ENCODE measurements at places on chromosomes 1 and 21.

DNA sequence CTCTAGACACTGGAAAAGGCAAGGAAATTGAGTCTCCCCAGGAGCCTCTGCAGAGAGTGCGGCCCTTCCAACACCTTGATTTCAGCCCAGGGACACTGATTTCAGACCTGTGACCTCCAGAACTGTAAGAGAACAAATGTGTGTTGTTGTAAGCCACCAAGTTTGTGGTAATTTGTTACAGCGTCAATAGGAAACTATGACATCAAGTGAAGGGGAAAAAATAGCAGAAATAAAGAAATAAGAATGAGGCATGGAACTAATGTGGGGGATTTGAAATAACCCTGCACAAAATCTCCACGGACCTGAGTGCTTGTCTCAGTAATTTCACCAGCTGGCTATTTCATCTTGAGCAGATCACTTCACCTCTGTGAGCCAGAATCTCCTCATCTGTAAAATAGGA is 227.8 kb upstream of the JUN start:
- no peak for DNase-seq

DNA sequence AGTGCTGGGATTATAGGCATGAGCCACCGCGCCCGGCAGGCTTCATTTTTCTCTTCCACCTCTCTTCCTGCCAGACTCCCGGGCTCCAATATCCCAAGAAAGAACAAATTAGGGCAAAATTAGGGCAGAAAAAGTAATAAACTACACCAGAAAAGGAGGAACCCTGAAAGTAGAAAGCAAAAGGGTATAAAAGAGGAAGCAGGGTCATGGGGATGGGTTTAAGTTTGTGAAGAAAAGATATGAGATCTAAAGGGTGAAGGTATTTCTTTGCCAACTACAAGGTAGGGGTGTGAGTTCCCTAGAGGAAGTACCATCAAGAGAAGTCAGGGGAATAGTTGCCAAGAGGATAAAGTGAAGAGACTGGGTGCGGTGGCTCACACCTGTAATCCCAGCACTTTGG is 9.9 kb downstream of the PTPN22 start:
- DNase-seq = no peak

DNA sequence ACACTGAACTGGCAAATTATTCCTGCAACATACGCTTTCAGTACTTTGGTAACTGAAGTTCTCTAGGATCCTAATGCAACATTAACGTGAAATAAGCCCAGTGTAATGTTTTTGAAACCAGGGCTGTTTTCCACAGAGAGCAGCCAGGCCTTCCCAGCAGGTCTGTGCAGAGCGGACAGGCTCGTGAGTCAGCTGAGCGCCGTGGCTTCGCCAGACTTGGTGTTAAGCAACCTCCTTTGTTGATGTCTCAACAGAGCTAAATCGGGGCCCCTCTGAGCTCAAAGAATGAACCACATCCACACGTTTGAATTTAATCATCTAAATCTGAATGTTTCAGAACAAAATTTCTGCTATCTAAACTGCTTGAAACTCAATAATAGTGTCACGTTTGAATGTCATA is 181.8 kb upstream of the FMN2 start:
- no peak for DNase-seq

DNA sequence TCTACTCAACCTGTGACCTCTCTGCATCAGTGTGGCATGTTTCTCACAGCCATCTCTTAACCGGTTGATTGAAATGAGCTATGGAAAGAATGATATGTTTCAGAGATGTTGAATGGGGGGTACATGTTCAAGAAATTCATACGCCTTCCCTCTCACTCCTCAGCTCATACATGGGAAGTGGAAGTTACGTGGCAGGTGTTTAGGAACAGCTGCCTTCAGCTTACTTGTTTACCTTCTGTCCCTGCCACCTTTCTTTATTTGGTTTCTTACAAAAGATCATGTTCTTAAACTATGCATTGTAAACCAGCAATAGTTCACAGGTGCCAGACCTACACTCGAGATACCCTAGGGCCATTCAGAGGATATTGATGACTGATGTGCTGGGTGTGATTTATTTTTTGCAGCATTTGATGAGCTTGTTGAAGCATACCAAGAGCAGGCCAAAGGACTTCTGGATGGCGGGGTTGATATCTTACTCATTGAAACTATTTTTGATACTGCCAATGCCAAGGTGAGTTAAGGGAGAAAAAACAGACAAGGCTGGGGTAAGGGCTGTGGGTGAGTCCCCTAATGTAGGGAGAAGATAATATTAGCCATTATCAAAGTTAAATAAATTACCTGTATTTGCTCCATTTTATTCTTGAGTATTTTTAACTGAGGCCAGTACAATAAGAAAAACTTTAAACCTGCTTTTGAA is 17.4 kb downstream of the MTR start:
- no peak for DNase-seq

GRCh38 chr1:96674915-96675314 is 46.7 kb upstream of the PTBP2 start:
- no peak for DNase-seq

DNA sequence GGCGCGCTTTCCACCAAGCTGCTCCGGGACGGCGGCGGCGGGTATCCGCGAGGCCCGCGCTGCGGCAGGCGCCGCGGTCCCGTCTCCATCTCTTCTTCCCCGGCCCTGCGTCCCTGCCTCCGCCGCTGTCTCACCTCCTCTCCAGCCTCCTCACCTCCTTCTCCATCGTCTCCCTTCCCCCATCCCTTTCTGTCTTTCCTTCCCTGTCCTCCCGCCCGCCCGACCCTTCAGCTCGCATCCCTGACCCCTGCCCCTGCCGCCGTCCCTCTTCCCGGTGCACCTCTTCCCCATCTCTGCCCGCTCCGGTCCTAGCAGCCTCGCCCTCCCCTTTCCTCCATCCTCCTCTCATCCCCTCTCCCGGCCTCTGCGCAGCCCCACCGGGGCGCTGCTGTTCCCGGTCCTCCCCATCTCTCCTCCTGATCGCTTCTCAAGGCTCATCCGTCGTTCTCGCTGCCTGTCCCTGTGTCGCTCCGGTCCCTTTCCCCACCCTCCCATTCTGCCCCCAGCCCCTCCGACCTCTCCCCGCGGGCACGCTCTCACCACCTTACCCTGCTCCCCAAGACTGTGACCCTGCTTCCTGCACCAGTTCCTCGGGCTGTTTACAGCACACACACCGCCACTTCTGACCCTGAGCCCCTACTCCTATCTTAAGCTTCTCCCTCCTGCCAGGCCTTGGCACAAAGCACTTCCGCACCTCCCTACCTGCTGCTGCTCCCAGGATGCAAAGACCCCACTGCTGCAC is 760 bp upstream of the NPHP4 start:
- no peak for DNase-seq

DNA sequence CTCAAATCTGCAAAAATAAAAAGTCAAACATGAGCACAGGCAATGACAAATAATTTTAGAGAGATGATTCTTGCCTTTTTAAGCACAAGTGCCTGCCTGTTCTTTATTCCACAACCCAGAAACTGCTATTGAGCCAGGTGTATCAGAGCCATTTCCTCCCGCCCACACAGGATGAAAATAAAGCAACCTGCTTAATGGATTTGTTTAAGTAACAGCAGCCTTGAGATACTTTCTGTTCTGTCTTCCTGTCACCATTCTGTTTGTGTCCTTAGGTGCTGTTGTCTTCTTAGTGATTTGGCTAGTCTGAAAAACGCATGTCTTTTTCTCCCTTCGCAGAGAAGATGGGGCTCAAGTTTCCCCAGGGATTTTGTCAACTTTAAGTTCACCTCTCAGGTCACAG is 11.4 kb downstream of the RPE65 start:
- no peak for DNase-seq

DNA sequence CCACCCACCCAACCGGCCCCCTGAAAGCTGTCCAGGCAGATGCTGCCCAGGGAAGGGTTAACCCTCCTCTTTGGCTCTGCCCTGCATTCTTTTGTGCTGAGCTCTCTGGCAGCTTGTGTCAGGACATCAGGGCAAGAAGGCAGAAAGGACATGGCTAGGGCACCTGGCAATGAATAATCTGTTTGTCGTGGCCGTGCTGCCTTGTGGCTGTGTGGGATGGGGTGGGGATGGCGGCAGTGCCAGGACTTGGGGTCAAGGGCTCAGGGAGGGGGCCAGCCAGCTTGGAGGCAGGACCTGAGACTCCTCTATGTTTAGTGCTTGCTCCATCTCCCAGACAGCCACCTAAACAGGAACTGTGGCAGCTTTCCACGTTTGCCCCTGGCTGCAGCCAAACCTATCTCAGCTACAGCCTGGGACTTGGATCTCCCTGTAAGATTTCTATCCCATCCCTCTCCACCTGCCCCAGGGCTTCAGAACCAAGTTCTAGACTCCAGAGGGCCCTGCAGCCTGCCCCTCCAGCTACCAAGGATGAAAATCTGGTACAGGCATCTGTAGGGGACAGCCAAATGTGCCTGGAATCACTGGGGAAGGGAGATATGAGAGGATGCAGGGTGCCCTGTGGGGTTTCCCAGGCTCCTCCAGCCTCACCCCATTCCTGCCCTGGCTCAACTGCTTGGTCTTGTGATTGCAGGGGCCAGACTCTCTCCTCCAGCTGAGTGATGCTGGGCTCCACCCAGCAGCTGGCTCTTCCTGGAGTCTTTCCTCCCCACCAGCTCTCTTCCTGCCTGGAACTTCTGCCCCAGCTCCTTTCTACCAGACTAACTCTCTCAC is 9.6 kb upstream of the GPR37L1 start:
- no peak for DNase-seq

GRCh38 chr1:99149952-99150351 is 114.3 kb upstream of the PLPPR4 start:
- DNase-seq = no peak

DNA sequence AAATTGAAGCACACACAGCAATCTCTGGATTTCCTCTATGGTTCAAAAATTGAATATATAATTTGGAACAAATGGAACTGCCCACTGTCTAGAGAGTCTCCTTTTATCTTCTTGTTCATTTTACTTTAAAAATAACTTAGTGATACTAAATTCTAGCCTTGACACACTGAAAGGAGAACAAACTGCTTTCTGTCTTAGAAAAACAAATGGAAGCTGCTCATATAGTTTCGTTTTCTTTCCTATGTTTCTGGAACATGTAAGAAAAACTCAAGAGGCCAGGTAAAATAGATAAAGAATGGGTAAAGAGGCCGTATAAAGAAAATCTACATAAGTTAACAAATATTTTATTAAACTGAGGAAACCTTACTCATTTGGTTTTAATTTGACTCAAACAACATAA is 332.7 kb downstream of the NEGR1 start:
- DNase-seq = no peak

- DNase-seq = no peak
Observed at GRCh38 chr1:42983693-42984092, 25.0 kb upstream of the SLC2A1 start.

DNA sequence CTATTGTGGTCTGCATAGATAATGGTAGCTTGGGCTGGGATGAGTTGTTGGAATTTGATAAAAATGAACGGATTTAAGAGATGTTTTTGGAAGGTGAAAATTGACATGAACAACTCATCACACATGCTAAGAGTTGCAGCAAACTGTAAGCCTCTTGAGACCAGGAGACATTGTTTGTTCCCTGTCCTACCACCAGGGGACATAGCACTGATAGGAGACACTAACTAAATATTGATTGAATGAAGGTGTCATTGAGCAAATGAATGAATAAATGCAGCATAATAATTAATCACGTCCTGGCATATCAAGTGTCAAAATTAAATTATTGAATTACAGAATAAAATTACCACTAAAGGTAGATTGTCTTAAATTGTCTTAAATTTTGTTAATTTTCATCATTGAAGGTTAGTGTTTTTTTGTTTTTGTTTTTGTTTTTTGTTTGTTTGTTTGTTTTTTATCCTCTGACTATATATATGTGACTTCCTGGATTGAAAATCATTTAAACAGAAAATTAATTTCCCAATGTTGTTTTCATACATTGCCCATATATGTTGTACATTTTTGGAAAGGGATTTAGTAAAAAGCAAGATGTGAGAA is 285.3 kb upstream of the C1orf105 start:
- peak; percentile 45 for DNase-seq

DNA sequence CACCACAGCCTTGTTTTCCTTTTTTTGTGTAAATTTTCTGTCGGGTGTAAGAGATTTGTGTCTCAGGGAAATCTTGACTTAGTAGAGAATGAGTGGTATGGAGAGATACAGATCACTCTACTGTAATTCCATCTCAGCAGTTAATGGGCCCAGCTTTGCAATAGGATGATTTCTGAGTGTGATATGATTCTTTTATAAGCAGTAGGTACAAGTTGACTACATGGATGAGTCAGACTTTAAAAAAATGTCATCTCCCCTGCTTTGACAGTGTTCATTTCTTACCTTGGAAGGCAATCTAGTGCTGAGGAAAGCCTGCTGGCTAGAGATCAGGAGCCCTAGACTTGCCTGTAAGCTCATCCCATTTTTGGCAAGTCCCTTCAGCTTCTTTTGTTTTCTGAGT is 261.9 kb downstream of the RYR2 start:
- DNase-seq = no peak

DNA sequence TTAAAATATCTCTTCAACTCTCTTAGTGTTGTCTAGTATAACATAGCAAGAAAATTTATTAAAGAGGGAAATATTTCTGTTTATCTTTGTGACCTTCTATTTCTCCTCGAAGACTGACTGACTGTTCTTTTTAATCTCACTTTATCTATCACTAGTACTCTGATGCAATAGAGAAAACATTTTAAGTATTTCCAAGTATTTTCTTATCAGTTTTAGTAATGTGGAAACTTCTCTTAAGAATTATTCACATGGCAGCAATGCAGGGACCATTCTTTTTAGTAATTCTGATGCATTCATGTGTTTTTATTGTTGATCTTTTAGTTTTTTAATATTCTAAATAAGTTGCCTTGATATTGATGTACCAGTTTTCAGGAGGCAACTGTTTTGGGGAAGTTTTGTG is 115.7 kb downstream of the NEK7 start:
- no peak for DNase-seq

- no peak for DNase-seq
Observed at GRCh38 chr1:224884361-224884801, 45.1 kb upstream of the DNAH14 start.

DNA sequence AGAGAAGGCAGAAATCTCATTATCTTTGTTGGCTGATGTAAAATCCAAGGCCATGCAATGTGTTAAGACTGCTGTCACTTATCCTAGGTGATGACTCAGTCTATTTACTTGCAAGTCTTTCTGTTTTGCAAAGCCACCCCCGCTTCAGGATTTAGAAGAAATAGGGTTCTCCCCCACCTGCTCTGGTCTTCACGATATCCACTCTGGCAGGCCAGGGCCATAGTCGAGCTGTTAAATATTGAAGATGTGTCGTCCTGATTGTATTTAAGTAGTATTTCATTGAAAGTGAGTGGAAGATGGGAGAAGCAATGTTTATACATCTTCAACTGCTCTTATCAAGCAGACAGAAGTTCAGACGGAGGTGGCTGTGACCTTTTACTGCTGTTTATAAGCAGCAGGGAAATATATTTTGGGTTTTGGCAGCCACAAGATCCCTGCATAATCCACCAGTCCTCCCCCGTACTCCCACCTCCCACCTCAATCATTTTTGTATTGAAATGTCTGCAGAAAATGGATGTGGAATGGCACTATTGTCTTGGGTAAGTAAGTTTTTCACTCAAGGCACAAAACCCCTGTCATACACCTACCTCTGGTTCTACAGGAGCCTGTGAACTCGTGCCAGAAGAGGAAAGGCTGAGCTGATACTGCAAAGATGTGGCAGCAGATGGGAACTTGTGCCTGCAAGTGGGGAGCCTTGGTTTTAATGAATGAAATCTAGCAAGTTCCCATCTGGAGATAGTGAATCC is 117.4 kb downstream of the MRPS6 start:
- no peak for DNase-seq
